Foreskin melanocyte (primary cell): ENCODE measurements at places on chromosomes 2 and 18.

DNA sequence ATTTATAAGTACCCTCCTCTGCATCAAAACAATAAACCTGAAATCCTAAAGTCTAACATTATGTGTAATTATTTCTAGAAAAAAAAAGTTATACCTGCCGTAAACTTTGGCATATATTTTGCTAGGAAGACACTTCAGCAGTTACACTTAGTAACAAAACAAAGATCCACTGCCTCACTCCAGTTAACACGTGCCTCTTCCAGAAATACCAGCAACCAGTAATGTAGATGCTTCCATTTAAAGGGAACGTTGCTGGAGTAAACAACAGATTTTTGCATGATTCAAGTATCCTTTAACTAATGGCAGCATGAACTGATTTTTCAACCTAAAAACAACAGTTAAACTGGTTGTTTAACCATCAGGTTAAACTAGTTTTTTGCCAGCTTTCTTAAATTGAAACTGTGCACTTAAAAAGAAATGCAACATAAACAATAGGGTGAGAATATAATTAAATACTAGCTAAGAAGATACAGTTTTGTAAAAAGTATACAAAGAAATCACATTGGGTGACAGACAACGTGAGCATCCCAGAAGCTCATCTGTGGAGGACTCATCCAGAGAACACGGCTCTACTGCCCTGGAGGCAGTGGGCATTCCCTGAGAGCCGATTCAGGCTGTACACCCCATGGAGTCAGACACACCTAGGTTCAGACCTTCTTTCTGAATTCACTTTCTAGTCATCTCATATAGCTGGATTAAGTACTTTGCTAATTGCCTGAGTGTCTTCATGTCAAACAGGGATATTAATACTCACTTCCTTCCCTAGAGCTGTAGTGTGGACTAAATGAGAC is 22.3 kb downstream of the MGAT4A start:
- DNase-seq = no peak

DNA sequence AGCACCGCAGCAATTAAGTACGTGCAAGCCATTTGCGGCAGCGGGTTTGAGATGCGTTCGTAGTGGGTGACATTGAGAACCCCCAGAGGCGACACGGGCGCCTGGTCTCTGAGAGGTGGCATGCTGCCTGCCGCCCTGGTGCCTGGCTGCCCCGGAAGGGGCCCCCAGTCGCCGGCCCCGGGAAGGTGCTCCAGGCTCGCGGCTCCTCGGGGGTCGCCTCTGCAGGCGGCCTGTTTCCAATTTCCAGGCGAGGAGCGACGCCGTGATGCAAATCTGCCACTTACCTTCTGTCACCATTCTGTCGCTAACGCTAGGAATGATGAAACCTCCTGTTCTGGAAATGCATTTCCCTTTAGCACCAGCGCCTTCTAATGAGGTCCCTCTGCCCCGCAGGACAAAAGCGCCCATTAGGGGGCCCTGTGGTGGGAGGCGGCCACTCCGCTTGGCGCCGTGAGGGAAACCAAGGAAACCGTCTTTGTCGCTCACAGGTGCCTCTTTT is 13.0 kb downstream of the KIF5C start:
- DNase-seq = no peak

DNA sequence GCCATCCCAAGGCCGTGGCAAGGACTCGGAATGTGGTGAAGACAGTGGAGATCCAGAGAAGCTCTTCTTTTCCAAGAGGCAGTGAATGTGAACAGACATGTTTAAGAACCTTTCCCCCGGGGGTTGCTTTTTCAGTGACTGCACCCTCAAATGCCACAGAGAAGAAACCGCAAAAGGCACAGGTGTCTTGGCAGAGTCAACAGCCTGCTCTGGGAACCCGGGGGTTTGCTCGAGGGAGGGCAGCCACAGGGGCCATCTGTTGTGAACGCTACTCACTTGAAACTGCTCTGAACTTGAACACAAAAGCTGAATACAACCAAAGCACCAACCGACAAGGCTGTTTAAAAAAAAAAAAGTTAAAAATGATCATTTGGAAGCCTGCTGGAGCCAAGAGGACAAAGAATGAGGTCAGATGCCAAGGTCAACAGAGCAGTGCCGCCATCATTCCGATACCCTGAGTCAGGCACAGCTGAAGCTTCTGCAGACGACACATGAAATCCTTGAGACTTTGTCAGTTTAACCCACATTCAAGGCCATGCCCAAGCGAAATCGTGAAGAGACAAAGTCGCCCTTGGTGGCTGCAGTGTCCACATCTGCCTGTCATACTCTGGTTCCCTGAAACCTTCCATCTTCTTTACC is 47.4 kb downstream of the PSMG2 start:
- DNase-seq = no peak

DNA sequence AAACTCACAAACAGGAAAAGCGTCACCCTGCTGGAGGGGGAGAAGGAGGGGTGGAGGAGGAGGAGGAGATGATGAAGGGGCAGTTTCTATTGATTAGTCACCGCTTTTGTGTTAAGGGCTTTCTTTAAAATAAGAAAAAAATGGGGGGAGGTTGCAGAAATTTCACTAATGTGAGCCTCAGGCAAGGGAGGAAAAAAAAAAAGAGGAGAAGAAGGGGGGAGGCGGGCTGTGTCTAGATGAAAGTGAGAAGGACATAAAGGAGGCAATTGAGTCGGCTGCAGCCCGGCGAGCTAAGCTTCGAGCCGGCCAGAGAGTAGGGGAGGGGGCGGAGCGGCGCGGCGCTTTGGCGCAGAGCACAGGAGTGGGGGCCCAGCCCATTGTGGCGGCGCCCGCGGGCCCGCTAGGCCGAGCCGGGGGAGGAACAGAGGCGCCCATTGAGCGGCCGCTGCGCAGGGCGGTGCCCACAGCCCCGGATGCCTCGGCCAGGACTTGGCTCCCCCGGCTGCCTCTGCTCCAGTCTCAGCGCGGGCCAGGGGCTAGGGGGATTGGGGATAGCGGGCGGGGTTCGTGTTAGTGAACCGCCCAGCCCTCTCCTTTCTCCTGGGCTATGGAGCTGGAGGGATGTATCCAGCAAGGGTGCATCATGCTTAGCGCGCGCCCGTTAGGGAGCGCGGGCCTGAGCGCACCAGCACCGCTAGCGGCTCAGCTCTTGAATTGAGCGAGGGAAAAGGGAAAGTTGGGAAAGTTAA is 7.9 kb downstream of the PAX3 start:
- DNase-seq = peak; percentile 100

GRCh38 chr18:9133225-9133624 is 3.4 kb upstream of the ANKRD12 start:
- DNase-seq = no peak

GRCh38 chr2:172967036-172967982 is 108.3 kb upstream of the MAP3K20 start:
- DNase-seq = no peak

GRCh38 chr2:61512768-61513398 is 25.3 kb downstream of the XPO1 start:
- no peak for DNase-seq

- DNase-seq = no peak
Observed at GRCh38 chr2:24620936-24621335, 129.9 kb downstream of the NCOA1 start.

DNA sequence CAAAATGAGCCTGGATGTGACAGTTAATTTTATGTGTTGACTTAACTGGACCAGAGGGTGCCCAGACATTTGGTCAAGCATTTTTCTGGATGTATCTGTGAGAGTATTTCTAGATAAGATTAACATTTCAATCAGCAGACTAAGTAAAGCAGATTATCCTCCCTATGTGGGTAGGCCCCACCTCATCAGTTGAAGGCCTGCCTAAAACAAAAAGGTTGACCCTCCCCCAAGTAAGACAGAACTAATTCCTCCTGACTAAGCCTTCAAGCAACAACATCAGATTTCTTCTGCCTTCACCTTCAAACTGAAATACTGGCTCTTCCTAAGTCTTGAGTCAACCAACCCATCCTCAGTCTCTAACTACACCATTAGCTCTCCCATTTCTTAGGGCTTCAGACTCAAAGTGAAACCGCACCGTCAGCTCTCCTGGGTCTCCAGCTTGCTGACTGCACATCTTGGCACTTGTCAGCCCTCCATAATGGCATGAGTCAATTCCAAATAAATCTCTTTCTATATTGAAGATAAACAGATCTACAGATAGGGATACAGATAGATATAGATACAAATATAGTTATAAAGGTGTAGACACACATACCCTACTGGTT is 47.9 kb downstream of the MEMO1 start:
- DNase-seq = no peak

GRCh38 chr2:230931556-230932231 is 6.7 kb upstream of the GPR55 start:
- DNase-seq = no peak

DNA sequence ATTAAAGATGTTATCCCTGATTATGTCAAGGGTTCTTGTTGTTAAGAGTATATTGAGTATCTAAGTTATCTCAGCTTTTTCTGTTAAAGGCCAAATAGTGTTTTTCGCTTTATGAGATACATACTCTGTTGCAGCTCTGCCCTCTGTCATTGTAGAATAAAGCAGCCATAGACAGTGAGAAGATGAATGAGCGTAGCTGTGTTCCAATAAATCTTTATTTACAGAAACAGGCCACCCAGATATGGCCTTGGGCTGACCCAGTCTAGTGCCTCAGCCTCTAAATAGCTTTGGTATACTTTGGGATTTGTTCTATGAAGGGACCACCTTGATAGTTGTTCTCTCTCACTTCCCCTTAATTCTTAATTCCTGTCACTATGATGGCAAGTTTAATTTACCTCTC is 72.8 kb upstream of the EML6 start:
- DNase-seq = no peak

DNA sequence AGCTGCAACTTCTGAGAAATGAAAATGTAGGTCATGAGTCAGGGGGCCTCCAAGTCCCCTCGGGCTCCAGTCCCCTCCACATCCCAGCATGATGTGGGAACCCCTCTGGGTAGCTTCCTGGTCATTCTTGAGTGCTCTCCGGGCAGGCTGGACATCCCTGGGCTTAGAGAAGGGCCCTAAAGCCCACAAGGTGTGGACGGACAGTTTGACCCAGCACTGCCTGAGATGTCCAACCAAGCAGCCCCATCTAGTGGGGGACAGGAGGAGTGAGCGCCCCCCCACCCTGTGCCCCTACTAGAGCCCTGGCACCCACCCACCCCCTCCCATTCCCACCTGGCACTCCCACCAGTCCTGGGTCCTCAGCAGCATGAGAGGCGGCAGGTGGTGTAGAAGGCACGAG is 46.0 kb downstream of the CYP27C1 start:
- DNase-seq = no peak

DNA sequence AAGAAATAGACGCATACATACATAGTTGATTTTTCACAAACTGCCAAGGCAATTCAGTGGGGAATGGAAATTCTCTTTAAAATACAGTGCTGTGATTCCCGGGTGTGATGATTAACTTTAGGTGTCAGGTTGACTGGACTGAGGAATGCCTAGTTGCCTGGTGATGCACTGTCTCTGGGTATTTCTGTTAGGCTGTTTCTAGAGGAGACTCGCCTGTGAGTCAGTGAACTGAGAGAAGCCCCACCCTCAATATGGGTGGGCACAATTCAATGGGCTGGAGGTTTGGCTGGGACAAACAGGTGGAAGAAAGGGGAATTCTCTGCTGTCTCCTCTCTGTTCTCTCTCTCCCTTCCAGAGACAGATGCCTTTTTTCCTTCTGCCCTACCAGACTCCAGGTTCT is 187.6 kb downstream of the ARHGAP28 start:
- DNase-seq = no peak

- no peak for DNase-seq
Observed at GRCh38 chr2:226017537-226017936, 618.0 kb downstream of the NYAP2 start.

DNA sequence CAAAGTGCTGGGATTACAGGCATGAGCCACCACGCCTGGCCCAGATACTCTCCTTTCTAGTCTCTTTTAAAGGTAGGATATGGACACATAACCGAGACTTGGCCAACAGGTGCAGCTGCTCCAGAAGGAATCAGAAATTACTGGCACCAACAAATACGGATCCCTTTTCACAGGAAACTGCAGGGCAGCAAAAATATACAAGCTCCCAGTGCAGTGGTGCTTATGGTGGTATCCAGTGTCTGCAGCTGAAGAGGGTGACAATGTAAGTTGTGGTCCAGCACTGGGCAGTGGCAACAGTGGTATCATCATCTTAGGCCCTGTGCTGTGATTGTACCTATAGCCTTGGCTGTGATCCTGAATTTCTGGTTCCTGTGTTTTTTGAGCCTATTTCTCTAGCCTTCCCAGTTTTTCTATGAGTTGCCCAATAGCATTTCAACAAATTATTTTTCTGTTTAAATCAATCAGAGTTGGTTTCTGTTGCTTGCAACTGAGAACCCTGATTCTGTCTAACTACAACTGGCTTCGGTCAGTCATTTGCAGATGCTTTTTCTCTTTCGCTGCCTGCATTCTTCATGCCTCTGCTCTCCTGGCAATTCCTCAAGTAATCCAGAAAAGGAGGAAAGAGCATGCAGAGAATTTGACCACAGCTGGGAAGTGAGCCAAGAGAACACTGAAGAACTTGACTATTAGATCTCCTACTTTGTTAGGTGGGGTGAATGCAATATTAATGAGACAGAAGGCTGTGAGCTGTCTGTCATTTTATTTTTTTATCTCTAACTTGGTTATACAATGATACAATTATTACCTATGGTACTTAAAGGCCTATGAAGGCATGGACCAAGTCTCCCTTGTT is 30.8 kb upstream of the EML4 start:
- peak; percentile 76 for DNase-seq

DNA sequence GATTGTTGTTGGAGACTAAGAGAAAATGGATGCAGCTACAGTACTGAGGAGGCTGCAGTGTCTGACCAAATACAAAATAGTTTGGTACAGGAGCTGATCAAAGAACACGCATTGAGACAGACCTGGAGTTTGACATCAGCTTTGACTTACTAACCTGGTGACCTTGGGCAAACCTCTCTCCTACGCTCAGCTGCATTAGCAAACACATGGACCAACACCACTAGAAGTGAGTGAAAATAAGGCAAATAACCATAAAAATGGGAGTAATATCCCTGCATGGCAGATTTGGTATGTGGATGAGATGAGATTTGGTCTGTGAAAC is 126.5 kb downstream of the LPIN1 start:
- DNase-seq = no peak

DNA sequence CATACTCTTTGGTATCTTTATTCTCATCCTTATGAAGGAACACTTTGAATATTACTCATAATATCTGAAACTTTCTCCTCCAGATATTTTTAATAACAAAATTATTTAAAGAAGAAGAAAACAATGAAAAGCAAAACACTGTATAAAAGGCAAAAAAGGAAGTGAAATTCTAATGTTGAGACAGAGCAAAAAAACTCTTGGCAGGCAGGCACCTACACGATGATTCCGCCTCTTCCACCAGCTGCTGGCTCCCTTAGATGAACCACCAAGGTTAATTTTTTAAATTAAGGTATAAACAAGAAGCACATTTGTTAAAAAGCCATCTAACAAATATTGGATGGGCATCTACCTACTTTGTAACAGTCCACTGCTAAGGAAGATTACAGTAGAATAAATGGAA is 434.7 kb downstream of the EPHA4 start:
- DNase-seq = no peak

- no peak for DNase-seq
Observed at GRCh38 chr2:201237486-201238123, 22.7 kb upstream of the CASP8 start.

DNA sequence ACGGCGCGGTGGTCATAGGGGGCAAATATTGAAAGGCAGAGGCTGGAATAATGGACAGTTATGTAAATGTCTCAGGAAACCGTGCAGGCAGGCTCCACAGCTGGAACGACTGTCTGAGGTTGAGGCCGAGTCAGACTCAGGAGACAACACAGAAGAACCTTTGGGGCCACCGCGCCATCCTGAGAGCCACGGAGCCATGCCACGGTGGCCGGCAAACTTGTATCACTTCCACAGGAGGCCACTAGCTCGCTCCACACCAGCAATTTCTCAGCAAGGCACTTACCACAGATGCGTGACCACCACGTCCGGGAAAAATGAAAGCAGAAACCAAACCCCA is 156.7 kb upstream of the SALL3 start:
- no peak for DNase-seq
